Left renal cortex interstitium (tissue), 4 donors: ENCODE measurements at places on chromosomes 13 and 19. TPM values are rescaled to one million over a fixed set of nuclear protein-coding genes. Genes with fewer than 3 reads are reported as not detected.

GRCh38 chr13:73995736-73996135 lies 138.5 kb downstream of the KLF12 start:
- no peak for DNase-seq

DNA sequence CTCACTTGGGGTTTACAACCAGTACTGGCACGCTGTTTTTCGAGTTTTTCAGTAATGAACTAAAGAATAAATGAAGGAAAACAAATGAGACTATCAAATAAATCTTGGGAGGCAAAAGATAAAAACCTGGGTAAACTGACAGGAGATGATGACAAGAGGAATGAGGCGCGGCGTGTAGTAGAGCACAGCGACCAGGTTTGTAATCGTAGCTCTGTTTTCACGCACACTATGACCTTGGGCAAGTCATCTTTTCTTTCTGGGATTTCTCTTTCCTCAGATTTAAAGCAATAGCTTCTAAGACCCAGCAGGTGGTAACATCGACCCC lies 419 bp downstream of the MRPS31 start:
- DNase-seq, result no peak

DNA sequence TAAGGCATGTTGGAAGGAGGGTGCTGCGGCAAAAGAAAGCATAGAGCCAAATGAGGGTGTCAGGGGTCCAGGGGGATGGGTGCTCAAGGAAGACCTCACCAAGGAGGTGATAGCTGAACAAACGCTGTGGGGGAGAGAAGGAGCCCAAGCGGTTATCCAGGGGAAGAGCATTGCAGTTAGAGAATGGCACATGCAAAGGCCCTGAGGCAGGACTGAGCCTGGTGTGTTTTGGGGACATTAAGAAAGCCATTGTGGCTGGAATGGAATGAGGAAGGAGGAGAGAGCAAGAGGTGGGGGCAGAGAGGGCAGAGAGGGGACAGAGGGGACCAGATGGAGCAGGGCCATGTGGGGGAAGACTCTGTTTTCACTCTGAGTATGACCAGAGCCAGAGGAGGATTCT lies 6.1 kb upstream of the MYH14 start:
- DNase-seq, result no peak

GRCh38 chr13:97117388-97117910 lies 104.7 kb upstream of the MBNL2 start:
- no peak for DNase-seq

DNA sequence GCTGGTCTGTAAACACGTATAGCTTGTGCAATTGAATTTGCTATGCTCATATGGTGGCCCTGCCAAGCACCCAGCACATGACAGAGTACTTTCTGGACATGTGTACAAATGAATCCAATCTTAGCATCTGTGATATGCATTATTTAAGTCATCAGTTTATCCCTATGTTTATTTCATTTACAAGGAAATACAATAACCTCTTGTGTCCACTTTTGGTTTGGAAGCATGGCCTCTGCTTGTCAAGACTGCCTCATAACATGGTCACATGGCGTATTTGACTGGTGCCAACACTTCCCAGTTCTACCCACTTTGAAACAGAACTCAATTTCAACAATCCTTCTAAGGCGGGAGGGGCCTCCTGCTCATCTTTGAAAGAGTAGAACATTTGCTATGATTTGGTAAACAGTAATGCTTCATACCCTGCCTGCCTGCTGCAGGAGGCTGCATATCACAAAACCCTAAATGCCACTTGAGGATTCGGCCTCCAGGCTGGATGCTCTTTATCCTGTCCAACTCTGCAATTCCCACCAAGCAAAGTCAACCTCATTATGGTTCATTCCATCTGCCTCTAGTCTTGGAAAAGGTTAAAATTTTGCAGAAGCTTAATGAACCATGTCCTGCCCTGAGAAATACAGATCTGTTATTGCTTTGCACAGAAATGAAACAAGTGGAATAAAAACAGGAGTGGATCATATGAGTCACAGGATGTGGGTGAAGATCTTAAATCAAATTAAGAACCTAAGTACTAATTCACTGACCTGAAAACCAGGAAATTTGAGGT lies 151.3 kb downstream of the CYSLTR2 start:
- DNase-seq, result no peak

Gene ACER1
- 0.10 TPM for polyA plus RNA-seq

DNA sequence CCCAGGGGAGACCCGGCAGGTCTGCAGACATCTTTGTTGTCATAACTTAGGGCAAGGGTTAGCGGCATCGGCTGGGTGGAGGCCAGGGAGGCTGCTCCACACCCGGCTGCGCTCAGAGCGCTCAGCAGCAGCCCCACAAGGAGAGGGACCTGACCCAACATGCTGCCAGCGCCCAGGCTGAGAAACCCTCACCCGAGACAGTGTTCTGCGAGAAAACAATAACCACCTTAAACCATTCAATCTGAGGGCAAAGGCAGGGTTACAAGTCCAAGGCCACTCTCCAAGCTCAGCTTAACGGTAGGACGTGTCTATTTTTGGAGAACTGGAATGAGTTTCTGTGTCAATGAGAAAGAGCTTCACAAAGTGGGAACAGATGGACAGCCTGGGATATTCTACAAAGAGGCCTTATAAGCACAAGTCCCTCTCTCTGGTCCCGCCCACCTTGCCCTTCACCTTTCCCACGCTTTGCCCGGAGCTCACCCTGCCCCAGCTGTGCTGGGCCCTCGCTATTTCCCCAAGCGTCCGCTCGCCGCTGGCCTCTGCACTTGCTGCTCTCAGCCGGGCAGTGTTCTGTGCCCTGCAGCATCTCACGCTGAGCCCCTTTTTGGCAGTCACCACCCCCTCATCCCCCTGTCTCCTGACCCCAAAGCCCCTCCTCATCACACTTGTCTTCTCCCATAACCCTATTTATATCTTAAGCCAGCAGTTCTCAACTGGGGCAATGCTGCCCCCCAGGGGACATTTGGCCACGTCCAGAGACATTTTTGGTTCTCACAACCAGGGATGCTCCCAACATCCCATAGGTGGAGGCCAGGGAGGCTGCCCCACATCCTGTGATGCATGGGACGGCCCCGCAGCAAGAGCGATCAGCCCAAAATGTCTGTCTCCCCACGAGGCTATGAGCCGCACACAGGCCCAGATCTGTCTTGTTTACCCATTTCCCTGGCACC lies 17.6 kb downstream of the PPP1R12C start:
- DNase-seq, result no peak

DNA sequence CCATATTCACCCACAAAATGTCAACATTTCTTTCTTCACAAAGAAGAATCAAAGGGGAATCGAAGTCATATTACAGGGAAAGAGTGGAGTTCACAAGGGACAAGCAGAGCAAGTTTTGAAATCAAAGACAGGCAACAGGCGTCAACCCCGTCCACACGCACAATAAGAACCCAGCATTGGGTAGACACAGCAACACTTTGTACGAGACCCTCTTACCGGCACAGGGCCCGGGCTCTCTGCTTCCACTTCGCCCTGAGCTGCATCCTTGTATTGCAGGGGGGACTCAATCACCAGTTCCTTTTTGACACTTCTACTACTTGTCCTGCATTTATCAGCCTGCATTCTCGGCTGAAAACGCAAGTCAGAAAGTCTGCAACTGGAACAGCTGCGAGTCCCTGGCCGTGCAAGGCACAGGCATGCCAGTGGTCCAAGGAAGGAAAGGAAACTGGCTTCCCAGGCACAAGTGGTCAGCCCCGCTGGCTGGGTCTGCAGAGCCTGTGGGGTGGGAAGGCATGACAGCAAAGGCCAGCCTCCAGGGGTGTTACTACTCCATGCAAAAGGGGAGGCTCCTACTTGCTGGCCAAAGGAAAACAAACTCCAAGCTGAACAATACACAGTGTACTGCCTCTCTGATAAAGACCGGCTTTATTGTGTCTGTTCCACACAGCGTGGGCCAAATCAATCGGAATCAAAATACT lies at the start of gene DOCK9:
DOCK9 (minus strand) TSS at position 497 of the 698 bp plus-strand sequence; CDS start at position 342, 155 bp downstream.
- no peak for DNase-seq

DNA sequence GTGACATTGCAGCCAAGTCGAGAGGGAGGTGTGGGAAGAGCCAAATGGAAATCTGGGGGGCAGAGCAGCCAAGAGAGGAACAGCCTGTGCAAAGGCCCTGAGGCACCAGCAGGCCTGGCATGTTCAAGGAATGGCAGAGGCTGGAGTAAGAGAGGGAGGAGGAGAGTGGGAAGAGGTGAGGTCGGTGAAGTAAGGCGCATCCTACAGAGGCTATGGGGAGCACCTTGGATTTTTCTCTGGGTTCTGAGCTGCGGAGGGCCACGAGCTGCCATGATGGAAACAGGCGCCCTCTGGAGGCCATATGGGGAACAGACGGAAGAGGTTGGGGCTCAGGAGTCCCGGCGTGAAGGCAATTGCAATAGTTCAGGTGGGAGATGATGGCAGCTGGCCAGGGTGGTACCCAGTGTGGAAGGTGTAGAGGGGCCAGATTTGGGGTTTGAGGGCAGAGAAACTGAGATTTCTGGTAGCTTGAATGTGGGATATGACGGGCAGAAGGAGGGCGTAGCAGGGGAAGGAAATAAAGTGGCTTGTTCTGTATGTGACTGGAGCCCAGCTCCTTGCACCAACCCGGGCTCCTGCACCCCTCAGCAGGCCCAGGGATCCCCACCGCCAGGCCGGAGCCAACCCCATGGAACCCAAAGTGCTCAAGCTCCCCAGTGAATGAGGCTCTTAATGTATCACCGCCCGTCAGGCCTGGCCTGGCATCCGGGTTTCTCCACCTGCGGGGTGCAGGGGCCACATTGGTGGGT lies 20.5 kb upstream of the STRN4 start:
- no peak for DNase-seq

- no peak for DNase-seq
Measured at GRCh38 chr19:47603706-47604565, 5.0 kb upstream of the BICRA start.

DNA sequence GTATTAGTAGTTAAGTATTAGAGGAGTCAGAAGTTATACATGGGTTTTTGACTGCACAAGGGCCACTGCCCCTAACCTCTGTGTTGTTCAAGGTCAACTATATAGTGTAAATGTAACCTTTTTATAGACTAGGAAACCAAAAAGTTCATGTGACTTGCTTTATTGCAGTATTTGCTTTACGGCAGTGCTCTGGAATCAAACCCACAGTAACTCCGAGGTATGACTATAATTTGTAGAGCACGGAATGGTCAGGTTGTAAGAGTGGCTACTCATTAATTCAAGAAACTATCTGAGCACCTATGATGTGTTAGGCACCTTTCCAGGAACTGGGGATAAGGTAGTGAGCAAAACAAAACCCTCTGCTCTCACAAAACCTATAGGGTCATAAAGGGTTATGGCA lies 22.2 kb downstream of the SUPT20H start:
- DNase-seq, result no peak
